ENCODE measurements at places on chromosomes 4 and X.

- DNase-seq, result no peak
Measured at GRCh38 chrX:98956014-98956413, 1454.1 kb downstream of the PCDH19 start.

- no peak for DNase-seq
Measured at GRCh38 chr4:155478336-155478835, 101.6 kb upstream of the MAP9 start.

GRCh38 chr4:95439071-95439470, 109.7 kb downstream of the UNC5C start:
- no peak for DNase-seq

- DNase-seq, result no peak
Measured at GRCh38 chr4:80221161-80221560, 23.9 kb downstream of the PRDM8 start.
